ENCODE measurements at places on chromosomes 6 and 20.

GRCh38 chr20:41938353-41938752 lies 320.2 kb upstream of the CHD6 start:
- no peak for DNase-seq

GRCh38 chr6:29814379-29815117 lies 13.1 kb upstream of the HLA-G start:
- DNase-seq = no peak

DNA sequence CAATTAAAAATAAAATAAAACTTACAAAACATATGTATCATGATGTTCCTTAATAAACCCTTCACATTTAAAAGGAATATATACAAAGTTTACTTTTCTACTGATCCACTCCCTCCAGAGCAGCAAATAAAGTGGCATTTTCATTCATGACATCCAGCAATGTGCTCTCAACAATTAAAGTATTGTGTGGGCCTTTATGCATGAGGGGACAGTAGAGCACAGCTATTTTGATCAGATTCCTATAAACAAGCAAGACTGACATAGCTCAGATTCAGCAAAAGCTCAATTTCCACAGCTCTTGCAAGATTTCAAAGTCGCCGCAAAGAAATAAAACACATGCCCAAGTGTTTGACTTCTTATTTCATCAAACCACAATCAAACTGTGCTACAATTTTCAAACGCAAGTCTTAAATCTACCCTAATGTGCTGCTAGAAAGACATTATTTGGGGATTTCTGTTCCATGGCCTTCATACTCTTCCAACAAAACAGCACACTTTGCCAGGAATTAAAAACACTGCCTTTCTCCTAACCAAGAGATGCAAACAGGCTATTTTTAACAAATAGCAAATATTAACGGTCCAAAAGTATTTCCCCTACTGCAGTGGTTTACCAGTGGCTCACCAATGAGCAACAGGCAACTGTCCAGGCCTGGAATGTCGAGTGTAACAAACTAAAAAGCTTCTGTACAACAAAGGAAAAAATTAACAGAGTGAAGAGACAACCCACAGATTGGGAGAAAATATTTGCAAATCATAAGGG lies 52.3 kb downstream of the MBOAT1 start:
- DNase-seq = no peak

GRCh38 chr6:15363164-15363522 lies 117.3 kb downstream of the JARID2 start:
- no peak for DNase-seq

- DNase-seq = no peak
These were observed 11.3 kb downstream of the PPP1R3G start for GRCh38 chr6:5096482-5096881.

Measured in stimulated activated CD8-positive, alpha-beta memory T cell treated with anti-CD3 and anti-CD28 coated beads, Interleukin-15, amount 100 ng/mL, for 4 hours (primary cell).